ENCODE measurements at places on chromosomes 7 and 10.

DNA sequence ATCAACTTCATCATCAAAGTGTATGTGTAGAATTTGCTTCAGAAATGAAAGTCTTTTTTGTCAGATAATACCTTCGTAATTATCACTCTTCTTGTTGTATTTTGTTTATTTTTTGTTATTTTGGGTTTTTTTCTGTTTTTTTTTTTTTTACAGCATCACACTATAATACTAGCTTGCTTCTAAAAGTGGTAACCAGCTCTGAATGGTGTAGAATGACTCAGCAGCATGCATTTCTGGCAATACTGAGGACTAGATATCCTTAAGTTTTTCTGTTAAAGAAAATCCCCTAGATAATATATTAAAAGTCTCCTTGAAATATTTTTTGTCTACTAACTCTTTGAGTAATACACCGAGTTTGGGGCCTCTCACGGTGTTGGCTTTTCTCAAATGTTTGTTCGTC is 109.1 kb downstream of the LMBR1 start:
- no peak for DNase-seq

GRCh38 chr10:112605063-112605462 is 158.0 kb downstream of the VTI1A start:
- DNase-seq: no peak

- DNase-seq: no peak
These were observed 52.2 kb downstream of the KMT2C start for GRCh38 chr7:152383341-152384234.

- DNase-seq: no peak
These were observed 2.7 kb downstream of the GOT1 start for GRCh38 chr10:99427566-99428190.

GRCh38 chr7:110718503-110719205 is 372.3 kb upstream of the LRRN3 start:
- no peak for DNase-seq

DNA sequence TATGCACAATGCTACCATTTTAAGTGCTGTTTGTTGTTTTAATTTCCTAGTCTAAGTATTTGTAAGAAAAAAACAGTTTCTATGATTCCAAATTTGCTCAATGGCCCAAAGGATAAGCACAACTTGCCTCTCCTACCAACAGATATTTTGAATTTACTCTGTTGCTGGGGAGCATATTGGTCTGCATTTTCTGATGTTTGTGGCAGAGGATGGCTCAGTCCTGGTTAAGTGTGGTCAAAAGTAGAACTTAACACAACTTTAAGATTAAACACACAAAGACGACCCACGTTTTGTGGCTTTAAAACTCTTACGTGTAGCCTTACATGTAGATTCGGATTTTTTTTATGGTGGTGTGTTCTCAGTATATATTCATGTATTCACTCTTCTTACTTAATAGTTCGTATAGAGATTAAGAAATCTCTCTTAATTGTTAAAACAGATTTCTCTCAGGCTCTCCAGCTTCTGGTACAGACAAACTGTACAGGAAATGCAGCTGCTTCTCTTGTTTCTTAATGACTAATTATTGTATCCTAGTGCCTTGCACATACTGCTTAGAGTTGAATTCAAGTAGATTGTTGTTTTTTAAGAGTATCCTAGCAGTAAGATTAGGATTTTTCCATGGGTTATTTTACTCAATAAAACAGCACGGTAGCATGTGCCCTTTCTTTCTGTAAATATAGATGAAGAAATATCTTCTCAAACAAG is 86.2 kb downstream of the GPR85 start:
- DNase-seq: no peak

GRCh38 chr10:51001587-51001986 is 72.7 kb upstream of the PRKG1 start:
- no peak for DNase-seq

GRCh38 chr7:14924398-14924797 is 21.8 kb upstream of the DGKB start:
- DNase-seq: no peak

DNA sequence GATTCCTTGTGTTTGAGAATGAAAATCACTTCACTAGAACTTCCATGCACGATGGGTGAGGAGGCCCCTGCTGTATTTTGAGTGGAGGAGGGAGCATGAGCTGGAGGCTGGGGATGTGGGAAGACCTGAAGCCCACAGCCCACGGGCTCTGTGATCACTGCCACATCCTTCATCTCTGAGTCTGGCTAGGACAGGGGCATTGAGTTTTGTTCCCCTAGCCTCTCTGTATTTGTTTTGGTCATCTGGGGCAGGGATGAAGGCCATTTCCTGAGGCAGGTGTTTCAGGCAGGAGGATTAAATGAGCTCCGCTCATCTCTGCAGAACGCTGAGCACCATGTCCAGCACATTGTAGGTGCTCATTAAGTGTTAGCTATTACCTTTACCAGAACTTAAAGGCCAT is 293.6 kb downstream of the GLRX3 start:
- no peak for DNase-seq

GRCh38 chr10:101237081-101237981 is 8.1 kb upstream of the LBX1 start:
- no peak for DNase-seq

DNA sequence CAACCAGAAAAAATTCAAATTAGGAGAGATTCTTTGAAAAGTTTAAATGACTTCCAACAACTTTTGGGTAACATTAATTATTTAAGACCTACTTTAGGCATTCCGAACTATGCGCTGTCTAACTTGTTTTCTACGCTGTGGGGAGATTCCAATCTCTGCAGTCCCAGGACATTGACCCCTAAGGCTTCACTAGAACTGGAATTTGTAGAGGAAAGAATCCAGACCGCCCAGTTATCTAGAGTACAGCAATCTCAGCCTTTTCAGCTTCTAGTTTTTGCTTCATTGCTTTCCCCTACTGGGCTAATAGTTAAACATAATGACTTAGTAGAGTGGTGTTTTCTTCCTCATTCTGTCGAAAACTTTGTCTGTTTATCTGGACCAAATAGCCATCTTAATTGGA is 14.9 kb upstream of the DDC start:
- DNase-seq: no peak

- DNase-seq: no peak
These were observed 68.2 kb downstream of the CUBN start for GRCh38 chr10:17061418-17061817.

GRCh38 chr10:88095223-88095721 is 231.8 kb downstream of the PTEN start:
- DNase-seq: no peak

DNA sequence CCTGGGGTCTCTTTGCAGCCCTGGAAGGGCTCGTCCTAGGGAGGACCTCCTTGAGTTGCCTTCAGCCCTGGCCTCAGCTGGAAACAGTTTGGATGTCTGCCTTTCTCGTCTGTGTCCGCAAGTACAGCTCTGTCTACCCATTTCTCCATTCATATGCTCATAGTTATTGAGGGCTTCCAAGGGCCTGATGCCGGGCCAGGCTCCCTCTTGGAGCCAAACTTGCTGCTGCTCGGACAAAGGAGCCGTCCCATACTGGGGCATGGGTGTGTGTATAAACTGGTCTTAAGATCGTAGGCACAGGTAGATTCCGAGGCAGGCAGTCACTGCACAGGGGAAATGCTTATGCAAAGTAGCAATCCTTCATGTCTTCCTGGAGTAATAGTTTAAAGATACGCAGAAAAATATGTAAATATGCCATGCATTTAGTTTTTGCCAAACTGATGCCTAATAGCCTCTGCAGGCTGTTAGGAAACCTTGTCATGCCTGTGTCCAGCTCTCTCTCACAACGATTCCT is 117.0 kb upstream of the BTBD16 start:
- DNase-seq: no peak

DNA sequence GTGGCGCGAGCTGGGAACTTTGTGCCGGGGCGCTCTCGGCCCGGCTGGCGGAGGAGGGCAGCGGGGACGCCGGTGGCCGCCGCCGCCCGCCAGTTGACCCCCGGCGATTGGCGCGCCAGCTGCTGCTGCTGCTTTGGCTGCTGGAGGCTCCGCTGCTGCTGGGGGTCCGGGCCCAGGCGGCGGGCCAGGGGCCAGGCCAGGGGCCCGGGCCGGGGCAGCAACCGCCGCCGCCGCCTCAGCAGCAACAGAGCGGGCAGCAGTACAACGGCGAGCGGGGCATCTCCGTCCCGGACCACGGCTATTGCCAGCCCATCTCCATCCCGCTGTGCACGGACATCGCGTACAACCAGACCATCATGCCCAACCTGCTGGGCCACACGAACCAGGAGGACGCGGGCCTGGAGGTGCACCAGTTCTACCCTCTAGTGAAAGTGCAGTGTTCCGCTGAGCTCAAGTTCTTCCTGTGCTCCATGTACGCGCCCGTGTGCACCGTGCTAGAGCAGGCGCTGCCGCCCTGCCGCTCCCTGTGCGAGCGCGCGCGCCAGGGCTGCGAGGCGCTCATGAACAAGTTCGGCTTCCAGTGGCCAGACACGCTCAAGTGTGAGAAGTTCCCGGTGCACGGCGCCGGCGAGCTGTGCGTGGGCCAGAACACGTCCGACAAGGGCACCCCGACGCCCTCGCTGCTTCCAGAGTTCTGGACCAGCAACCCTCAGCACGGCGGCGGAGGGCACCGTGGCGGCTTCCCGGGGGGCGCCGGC is 870 bp downstream of the FZD1 start:
- DNase-seq: peak; percentile 12

DNA sequence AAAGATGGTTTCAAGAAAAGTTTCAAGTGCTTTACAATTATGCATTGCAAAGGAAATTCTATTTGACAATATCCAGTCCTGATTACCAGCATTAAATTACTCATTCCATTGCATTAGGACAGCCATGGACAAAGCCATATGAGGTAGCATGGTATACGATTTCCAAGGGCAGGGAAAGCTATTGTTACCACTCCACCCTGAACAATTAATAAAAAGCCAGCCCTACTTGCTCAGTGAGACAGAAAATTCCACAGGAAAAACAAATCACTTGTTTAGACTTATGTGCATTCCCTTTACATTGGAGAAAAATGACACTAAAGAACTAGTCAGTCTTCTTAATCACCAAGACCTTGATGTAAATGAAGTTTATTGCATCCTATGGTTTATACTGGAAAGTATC is 5.6 kb downstream of the CD36 start:
- no peak for DNase-seq

DNA sequence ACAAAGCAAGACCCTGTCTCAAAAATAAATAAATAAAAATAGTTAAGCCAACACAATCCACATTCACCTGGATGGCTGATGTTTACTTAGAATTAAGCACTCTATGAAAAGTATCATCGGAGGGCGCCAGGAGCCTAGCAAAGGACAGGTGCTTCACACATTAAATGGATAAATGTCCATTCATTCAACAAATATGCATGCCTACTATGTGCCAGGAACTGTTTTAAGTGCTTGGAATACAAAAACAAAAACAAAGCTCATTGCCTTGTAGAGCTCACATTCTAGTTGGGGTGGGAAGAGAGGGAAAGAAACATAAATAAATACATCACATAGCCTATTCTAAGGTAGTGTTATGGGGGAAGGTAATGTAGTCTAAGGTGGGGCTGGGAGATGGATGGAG is 4.1 kb downstream of the BAIAP2L1 start:
- no peak for DNase-seq

- DNase-seq: no peak
These were observed 107.5 kb downstream of the DOCK1 start for GRCh38 chr10:127012769-127013152.

DNA sequence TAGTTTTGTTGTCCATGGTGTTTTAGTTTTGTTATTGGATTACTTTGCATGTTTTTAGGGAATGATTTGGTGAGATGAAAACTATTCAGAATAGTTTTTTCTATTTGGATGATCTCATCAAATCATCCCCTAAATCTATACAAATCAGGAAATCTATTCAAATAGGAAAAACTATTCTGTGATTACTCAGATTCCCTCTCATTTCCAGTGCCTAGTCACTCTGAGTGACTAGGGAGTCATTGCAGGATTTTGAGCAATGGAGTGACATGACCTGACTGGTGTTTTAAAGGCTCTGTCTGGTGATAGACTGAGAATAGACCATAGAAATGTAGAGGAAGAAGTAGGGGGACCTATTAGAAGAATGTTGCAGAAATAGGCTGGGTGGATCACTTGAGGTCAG is 72.4 kb downstream of the TPST1 start:
- DNase-seq: no peak

GRCh38 chr10:78973901-78974616 is 94.7 kb upstream of the ZMIZ1 start:
- DNase-seq: peak; percentile 19

DNA sequence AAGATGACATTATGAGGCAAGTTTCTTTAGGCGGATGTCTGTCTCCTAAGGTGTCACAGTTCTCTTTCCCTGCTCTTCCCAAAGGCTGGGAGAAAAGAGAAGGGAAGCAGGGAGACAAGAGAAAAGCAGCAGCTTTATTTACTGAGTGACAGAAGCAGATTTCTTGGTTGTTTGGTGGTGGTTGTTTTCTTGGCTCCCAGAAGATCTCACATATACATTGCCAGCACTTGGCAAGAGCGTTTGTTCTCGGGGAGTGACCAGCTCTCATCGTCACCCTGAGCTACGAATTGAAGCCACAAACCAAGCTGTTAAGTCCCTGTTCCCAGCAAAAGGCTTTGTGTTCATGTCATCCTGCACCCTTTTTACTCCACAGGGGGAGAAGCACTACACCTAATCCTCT is 11.4 kb downstream of the CDHR3 start:
- no peak for DNase-seq

GRCh38 chr10:103060575-103060974 is 132.5 kb downstream of the NT5C2 start:
- no peak for DNase-seq
